ENCODE measurements at places on chromosomes 6 and 20.

GRCh38 chr6:119346450-119346849 lies 3.1 kb downstream of the MAN1A1 start:
- DNase-seq, result no peak

GRCh38 chr6:75305573-75305972 lies 21.0 kb upstream of the TMEM30A start:
- no peak for DNase-seq

- DNase-seq, result peak; percentile 27
These were observed 11.3 kb downstream of the NT5E start for GRCh38 chr6:85460921-85461797.

DNA sequence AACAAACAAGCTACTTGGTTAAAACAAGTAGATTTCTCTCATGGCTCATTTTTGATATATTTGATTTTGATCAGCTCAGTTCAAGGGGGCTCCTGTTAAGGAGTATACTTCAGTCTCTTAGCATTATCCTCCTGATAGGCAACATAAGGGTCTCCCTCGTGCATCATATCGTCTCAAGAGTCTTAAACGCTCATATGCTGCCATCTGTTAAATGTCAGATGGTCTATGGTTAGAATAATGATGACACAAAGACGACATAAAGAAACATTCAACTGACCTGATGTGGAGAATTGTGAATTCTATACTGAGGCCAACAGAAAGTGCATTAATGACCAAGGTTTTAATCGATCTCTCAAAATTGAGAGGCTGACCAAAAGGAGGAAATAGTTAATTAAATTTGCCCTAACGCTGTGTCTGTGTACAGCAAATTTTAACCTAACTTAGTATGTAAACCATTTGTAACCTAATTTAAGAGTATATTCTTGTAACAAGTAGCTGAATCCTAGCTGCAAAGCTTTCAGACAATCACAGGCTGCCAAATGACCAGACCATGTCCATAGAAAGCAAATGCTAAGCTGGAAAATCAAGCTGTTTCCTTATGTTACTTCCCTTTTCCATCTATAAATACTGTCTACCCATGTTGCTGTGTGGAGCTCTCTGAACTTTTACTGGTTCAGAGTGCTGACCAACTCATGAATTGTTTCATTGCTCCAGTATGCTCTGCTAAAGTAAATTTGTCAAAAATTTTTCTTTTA lies 1688.5 kb downstream of the GRIK2 start:
- no peak for DNase-seq

DNA sequence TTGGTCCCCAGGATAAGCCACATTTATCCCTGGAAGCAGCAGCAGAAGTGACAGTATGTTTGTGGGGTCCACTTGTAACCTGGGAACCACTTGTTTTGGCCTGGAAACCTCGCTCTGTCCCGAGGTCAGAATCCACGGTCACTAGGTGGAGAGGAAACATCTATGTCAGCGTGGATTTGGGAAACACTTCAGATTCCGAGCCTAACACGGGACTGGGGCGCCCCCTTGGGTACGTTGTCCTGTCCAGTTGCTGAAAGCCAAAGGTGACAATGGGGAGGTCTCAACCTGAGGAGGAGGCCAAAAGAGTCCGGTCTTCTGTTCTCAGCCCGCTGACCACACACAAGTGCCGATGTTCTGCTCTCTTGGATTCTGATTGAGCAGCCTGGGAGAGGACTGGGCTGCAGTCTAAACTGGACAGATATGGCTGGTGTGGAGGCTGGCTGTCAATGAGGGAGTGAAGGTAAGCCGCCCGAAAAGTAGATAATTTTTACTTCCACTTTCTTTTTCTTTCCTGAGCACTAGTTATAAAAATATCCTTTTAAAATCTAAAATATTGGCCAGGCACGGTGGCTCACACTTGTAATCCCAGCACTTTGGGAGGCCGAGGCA lies 4.9 kb upstream of the ZFP57 start:
- no peak for DNase-seq

GRCh38 chr6:64733433-64733832 lies 973.6 kb downstream of the EYS start:
- no peak for DNase-seq

DNA sequence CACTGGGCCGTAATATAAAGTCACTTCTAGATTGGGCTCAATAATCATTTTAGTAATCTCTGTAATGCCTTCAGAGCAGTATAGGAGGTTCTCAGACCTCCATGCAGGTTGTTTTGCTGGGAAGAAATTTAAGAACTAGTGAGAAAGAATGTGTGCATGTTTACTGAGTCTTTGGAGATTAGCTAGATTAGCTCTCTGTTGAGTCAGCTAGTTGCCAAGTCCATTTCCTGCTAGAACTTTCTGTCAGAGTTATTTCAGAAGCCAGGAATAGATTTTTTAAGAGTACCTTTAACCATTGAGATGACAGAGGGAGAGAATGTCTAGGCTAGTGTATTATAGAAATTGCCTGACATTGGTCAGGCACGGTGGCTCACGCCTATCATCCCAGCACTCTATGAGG lies 33.3 kb downstream of the ORC3 start:
- DNase-seq, result no peak

DNA sequence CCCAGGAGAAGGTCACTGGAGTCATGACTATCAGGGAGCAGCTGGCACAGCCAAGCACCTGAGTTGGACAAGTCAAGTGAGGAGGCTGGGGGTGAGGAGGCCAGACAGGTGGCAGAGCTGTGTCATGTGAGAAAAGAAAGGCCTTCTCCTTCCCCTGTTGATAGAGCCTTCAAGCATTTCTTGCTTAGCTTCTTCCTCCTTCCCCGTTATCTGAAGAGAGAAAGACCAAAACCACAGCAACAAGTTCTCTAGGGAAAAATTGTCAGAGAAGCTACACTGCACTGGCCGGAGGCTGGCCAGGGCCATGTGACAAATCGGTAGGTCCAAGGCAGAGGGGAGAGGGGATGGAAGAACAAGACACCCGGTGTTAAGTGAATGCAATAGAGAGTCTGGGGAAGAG lies 202.1 kb upstream of the PRDM1 start:
- DNase-seq, result no peak

DNA sequence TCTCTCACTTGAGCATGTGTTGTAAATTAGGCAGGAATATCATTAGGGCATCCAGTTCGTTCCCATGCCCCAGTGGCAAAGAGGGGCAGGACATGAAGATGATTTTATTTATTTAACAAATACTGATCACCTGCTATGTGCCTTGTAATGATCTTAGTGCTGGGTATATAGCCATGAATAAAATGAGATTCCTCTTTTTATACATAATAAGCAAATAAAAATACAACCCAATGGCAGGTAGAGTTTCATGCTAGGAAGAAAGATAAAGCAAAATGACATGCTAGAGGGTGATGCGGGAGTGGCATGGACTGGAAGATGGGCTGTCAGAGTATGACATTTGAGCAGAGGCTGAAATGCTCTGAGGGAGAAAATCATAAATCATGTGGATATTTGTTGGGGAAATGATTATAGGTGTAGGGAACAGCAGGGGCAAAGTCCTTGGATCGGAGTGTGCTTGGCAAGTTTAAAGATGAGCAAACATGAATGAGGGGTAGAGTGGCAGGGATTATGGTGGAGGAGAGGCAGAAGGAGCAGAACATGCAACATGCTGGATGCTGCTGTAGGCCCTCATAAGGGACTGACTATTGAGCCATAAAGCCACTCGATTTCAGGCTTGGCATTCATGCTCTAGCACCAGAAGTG lies 342.1 kb downstream of the PLCB1 start:
- DNase-seq, result no peak

DNA sequence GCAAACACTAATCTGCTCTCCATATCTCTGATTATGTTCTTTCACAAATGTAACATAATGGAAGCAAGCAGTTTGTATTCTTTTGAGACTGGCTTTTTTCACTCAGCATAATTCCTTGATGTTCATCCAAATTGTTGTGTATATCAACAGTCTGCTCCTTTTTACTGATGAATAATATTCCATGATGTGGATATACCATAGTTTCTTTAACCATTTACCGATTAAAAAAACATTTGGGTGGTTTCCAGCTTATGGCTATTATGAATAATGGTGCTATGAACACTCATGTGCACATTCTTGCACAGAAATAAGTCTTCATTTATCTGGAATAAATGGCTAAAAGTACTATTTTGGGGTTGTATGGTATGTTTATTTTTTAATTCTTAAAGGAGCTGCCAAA lies 708.9 kb downstream of the RFPL4B start:
- no peak for DNase-seq

- DNase-seq, result no peak
These were observed 35.1 kb downstream of the MGME1 start for GRCh38 chr20:18003897-18004296.

- peak; percentile 37 for DNase-seq
These were observed 23.0 kb downstream of the ZBP1 start for GRCh38 chr20:57596998-57597939.

DNA sequence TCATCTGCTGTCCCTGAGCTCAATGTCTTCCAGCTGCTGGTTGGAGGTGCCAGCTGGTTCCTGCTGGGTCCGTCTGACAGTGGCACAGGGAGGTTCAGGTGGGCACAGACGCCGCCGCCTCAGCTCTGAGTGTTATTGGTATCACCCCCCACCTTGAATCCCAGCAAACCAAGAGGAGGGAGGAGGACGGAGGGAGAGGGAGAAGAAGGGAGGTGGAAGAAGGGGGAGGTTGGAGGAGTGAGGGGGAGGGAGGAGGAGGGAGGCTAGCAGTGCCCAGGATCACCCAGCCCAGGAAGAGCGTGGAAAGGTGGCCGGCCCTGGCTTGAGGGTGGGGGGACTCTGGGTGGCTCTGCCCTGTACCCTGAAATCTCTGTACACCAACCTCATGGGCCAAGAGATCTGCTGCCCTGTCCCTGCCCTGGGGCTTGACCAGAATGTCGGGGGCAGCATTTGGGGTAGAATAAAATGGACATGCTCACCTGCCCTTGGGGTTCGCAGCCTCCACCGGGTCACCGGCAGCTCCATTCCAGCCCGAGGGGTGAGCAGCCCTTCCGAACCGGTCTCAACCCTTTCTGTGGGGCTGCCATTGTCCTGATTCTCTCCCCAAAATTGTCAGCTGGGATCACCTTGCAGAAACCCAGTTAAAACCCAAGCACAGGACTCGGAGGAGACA lies 17.1 kb downstream of the NTSR1 start:
- DNase-seq, result no peak

DNA sequence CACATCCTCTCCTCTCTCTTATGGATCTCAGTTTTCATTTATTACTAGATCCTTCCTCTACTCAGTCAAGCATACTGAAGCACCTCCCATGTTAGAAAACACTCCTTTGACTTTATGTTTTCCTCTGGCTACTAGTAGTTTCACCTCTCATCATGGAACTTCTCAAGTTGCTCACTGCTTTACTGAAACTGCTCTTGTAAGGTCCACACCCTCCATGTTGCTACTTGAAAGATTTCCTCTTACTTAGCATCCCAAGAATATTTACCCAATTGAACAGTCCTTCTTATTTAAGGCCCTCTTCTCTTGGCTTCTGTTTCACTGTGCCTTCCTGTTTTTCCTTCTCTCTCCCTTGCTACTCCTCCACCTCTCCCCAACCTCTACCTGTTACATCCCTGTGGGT lies 230.3 kb downstream of the TBC1D7 start:
- no peak for DNase-seq

GRCh38 chr20:32672394-32672981 lies 1.3 kb downstream of the C20orf203 start:
- DNase-seq, result no peak

GRCh38 chr6:149107520-149107919 lies 210.0 kb upstream of the TAB2 start:
- DNase-seq, result no peak

DNA sequence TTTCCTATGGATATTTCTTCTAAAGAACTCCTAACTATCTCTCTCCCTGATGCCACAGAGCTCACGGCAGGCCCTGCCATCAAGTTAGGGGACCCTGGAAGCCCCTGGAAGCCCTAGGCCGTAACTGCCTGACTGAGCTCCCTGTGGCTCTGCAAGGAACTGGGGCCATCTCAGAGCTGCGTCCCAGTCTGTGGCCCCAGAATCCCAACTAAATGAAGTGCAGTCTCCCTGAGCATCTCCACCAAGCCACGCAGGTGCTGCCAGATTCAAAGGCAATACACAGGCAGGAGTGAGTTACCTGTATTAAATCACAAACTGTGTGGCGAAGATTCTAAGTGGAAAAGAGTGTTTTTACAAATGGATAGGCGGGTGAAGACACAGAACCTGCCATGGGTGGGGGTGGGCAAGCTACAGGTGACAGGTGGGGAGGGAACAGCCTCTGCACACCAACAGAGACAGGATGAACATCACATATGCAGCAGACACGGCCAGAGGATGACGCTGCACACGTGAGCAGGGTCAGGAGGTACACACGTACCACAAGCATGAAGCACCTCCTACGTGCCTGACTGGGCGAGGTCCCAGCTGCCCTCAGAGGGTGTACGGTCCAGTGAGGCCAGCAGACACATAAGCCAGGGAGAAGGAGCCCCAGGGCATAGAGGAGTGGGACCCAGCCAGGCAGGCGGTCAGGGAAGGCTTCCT lies 358.5 kb downstream of the ZFAND3 start:
- DNase-seq, result no peak

DNA sequence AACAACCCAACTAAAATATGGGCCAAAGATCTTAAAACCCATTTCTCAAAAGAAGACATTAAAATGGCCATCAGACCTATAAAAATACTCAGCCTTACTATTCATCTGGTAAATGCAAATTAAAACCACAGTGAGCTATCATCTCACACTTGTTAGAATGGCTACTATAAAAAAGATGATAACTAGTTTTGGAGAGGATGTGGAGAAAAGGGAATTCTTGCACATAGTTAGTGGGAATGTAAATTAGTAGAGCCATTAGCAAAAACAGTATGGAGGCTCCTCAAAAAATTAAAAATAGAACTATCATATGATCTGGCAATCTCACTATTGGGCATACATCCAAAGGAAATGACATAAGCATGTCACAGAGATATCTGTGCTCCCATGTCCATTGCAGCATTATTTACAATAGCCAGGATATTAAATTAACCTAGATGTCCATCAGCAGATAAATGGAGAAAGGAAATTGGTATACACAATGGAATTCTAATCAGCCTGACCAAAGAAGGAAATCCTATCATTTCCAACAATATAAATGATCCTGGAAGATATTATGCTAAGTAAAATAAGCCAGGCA lies 2.9 kb downstream of the SIRPB1 start:
- no peak for DNase-seq

GRCh38 chr20:62765021-62765420 lies 31.3 kb upstream of the MRGBP start:
- no peak for DNase-seq

GRCh38 chr6:356828-357251 lies 34.7 kb upstream of the IRF4 start:
- DNase-seq, result no peak

GRCh38 chr6:11363881-11364576 lies 131.6 kb upstream of the NEDD9 start:
- peak; percentile 31 for DNase-seq

Measured in stimulated activated CD8-positive, alpha-beta memory T cell treated with anti-CD3 and anti-CD28 coated beads, Interleukin-15, amount 100 ng/mL, for 4 hours (primary cell).